ENCODE measurements at places on chromosomes 3 and 15.

GRCh38 chr3:152606146-152606545, 228.8 kb upstream of the P2RY1 start:
- no peak for DNase-seq

GRCh38 chr3:107414325-107414964, 37.2 kb downstream of the CCDC54 start:
- no peak for DNase-seq

DNA sequence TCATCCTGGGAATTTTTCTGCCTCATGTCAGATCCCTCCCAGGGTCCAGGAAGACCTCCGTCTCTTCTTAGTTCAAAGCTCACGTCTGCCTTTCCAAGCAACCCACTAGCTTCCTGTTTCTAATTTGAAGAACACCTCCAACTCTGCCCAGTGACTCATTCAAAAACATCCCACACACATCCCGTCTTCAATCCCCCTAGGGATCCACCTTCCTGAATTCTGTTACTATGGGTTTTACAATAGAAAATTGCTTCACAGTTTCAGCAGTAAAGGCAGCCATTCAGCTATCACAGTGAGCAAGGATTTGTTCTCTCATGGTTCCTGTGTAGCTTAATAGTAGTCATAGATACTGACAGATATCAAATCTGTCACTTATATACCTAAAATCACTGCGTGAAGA, 308.3 kb upstream of the CCDC54 start:
- peak; percentile 55 for DNase-seq

- no peak for DNase-seq
Observed at GRCh38 chr3:148845756-148846395, 18.3 kb downstream of the CPB1 start.

GRCh38 chr3:25423780-25424588, 4.1 kb upstream of the RARB start:
- DNase-seq = peak; percentile 27

GRCh38 chr3:49238274-49239127, 38.5 kb downstream of the C3orf62 start:
- peak; percentile 40 for DNase-seq

DNA sequence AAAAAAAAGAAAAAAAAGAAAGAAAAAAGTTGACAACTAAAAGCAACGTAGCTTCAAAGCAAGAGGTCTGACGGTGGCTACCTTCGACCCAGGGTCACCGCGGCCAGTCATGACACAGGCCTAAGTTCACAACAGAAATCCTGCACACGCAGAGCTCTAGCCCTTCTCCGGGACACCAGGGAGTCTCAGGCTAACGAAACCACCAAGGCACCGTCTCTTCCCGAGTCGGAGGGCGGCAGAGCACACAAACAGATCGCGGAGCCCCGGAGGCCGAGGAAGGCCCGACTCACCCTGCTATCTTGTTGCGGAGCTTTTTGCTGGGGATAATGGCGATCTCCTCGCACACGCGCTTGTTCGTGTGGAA, 584 bp downstream of the RPS17 start:
- peak; percentile 24 for DNase-seq

GRCh38 chr3:22982981-22983587, 220.0 kb upstream of the UBE2E2 start:
- DNase-seq = no peak

- DNase-seq = no peak
Observed at GRCh38 chr3:49724586-49724985, 835 bp upstream of the GMPPB start.

GRCh38 chr3:105997466-105997799, 128.6 kb upstream of the CBLB start:
- no peak for DNase-seq

- no peak for DNase-seq
Observed at GRCh38 chr3:186035277-186035676, 73.6 kb downstream of the ETV5 start.

DNA sequence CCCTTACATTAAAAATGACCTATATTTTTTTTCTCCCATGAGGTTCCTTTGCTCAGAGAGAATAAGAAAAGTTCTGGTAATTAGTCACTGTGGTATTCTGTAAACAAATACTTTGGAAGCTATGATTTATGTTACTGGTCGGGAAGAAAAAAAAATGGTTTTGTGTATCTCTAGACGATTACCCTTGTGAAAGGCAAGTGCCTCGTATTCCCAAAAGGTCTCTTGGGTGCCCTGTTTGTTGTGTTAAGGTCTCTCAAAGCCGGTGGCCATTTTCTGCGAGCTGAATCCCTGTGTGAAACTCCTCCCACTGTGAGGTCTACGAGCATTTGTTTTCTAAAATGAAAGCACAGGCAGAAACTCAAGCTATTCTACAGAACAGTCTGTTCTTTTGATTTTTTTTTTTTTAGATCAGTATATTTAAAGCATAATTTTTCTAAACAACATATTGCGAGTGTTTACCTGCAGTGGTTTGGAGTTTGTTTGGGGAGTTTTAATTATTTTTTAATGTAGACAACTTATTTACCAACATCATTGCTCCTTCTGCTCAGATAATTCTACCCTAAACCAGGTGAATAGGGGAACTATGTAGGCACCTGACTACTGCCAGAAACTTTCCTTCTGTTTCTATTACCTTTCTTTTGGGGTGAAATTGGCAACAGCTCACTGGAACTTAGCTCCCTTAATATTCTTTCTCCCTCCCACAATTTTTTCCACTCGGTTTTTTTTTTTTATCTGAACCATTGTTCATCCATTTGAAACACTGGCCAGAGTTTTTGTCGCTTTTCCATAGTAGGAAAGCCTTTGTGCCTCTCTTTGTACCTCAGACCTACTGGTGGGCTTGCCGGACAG, 44.0 kb downstream of the ZBTB38 start:
- peak; percentile 81 for DNase-seq

- DNase-seq = no peak
Observed at GRCh38 chr3:124686028-124686670, 44.1 kb upstream of the UMPS start.

DNA sequence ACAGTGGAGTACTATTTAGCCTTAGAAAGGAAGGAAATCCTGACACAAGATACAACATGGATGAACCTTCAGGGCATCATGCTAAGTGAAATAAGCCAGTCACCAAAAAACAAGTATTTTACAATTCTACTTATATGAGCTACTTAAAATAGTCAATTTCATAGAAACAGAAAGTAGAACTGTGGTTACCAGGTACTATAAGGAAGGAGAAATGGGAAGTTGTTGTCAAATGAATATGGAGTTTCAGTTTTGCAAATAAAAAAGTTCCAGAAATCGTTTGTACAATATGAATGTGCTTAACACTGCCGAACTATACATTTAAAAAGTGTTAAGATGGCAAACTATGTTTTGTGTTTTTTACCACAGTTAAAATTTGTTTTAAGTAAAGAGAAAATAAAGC, 26.8 kb downstream of the TRANK1 start:
- DNase-seq = no peak

DNA sequence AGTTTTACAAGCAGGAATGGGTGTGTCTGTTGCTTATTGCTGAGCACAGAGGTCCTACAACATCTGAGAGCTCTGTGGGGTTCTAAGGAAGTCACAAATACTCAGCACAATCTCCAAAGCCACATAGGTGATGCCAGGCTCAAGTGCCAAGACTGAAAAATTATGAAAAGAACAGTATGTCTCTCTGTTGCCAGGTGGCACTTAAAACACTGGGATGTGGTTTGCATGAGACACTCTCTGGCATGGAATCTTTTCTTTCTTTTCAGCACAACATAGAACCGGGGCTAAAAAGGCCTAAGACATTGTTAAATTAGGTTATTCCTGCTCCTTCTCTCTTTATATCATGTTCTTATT, 127.3 kb upstream of the PRICKLE2 start:
- DNase-seq = peak; percentile 26

GRCh38 chr3:123816673-123817207, 67.4 kb downstream of the MYLK start:
- peak; percentile 81 for DNase-seq

GRCh38 chr15:61501815-61502389, 272.8 kb upstream of the RORA start:
- DNase-seq = no peak

DNA sequence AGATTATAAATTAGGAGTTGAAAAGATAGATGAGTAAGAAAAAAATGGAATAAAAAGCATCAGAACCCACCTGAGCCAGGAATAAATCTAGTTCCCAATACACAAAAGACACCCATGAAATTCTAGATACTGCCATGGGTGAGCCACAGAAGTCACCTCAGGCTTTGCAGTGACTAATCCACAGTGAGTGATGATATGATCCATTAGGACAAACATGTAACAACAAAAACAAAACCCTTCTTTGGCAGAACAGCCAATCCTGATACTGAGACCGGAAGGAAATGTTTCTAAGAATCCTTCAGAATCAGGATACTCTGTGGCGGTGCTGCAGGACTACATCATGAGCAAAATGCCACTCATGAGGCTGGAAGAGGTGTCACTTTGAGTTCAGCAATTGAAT, 15.0 kb upstream of the MINDY4B start:
- no peak for DNase-seq
